ENCODE measurements at places on chromosomes 3 and 15.

DNA sequence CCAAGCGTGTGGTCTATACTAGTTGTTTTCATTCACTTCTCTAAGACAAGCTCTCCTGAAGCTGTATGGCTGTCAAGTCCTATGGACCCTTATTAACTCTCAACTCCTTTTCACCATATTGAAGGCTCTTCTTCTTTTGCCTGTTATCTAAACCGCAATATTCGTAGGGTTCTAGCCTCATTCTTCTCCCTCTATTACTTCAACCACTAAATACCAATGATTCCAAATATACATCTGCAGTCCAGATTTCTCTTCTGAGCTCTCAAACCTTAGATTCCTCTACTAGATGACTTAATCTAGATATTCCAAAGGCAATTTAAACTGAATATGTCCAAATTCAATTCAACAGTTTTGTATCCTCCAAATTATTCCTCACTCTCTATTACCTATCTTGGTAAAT is 24.6 kb downstream of the AQR start:
- no peak for DNase-seq

DNA sequence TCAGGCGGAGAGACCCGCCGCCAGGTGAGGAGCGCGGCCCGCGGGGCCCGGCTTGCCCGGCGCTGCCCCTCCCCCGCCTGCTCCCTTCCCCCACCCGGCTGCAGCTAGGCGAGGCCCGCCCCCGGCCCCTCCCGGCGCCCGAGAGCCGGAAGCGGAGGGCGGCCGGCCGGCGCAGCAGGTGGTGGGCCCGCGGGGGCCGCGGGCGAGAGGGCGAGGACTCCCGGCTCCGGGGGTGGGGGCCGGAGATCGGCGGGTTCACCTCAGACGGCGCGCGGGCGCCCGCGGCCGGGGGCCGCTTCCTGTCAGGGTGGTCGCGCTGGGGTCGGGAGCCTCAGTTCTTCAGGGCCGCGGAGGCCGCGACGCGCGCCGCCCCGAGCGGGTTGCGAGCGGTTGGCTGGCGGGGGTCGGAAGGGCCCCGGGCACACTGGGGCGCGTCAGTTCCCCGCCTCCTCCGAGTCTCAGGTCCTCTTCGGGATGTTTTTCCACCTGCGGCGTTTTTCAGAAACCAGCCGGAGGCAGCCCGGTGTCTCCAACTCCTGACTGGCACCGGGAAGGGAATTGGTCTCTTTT is 395 bp downstream of the ZFAND6 start:
- DNase-seq, result peak; percentile 60

DNA sequence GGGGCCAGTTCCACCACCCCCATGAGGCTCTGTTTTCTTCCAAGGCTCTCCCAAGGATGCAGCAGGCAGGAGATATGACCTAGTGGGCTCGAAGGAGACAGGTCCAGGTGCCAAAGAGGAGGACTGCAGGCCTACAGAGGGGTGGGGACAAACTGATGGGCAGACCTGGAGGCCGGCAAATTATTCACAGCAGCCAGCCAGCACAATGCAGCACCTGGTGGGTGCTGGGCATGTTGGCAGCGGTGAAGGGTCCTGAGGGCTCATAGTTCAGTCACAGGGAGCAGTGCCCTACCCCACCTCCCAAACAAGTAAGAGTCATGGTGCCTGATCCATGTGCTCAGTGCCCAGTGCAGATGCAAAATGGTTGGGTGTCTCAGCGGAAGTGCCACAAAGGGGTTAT is 171.7 kb downstream of the ABHD5 start:
- DNase-seq, result no peak

DNA sequence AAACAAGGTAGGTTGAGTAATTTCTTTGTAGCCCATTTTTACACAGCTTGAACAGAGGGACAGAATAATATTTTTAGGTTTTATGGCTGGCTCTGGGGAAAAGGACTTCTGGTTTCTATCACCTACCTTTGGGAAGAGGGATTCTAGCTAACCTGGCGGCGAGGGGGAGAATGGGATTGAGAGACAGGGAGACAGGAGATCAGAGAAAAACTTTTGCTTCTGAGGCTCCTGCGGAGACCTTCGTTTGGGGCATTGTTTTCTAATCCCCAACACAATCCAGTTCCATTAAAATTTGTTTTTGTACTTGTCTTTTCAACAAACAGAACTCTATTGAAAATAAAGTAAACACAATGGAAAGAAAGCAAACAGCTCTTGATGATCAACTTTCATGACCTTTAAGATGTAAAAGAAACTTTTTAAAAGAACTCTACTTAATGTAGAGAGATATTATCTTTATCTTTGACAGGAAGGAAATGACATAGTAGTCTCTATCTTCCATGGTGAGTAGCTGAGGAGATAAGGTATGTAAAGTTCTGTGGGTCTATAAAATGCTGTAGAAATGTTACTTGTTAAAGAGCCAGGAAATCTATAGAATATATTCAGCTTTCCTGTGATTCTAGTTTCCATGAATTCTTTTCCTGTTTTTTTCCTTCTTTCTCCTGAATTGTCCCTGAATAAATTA is 37.0 kb upstream of the P2RY1 start:
- DNase-seq, result no peak

DNA sequence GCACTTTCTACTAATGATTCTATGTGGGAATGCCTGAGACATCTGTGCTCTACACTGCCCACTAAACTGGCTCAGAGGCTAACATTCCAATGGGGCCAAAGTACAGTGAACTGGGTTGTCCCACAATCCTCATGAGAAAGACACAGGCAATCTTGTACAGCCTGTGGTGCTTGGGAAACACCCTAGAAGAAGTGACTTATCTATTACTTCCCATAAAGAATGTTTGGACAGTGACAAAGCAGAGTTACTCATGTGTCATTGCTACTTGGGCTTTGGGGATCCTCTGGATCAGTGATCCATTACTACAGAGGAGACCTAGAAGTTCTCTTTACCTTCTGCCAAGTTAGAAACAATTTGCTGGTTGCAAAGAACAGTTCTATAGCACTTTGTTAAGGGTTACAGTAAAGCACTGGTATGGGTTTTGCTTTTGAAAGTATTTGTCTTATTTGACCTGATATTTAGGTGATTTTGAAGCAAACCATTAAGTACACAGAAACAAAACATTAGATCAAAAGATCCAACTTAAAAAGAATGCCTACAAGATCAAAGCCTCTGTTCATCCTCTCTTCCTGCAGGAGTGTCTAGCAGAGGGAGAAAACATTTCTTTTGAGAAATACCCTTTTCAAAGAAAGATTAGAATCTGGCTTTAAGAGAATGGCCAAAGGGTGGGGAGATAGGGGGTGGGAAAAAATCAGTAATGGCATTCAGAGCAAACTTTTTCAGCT is 75.8 kb downstream of the CTNNB1 start:
- DNase-seq, result no peak

DNA sequence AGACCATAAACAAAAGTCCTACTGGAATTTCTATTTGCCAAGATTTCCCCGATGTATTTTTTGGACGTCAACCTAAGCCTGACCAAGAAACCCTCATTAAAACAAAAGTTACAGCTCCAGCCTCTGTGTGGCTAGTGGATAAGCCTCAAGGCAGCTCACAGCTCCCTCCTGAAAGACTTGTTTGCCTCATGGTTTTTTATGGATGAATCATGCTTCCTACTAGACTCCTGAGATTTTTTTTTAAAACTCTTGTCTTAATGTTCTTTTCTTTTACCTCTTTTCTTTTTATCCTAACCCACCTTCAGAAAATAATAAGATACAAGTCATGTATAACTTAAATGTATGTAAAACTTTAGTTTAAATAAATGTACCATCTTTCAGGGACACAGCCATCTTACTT is 52.4 kb downstream of the SUCNR1 start:
- DNase-seq, result no peak

GRCh38 chr3:122993124-122993978 is 34.2 kb downstream of the SEMA5B start:
- DNase-seq, result no peak

- no peak for DNase-seq
Measured at GRCh38 chr15:26438718-26439117, 334.1 kb downstream of the GABRB3 start.

DNA sequence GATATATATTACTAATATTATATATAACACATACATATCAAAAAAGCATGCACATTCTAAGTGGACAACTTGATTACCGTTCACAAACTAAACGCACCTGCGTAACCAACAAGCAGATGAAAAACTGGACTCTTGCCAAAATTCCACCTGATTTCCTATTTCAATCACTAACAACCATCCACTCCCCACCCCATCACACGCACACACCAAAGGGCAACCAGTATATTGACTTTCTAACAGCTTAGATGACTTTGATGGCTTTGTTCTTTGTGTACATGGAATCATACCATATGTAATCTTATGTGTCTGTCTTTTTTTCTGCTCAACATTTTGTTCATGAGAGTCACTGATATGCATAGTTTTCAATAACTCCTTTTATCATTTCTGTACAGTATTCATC is 496.8 kb upstream of the ARRDC4 start:
- no peak for DNase-seq

DNA sequence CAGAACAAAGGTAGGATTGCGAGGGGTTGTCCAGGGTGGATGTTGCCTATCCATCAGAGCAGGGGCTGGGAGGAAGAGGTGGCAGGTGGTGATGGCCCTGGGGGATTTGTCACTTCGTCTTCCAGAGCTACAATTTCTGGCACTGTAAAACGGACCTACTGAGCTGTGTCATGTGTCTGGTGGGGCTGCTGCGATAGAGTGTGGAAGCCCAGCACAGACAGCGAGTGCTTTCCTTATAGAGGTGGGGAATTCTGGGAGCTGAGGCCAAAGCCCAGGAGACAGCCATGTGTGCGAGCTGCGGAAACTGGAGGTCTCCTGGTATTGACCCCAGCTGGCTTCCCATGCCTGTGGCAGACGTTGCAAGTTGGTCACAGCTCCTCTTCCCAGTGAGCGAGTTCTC is 61.2 kb upstream of the SEC22A start:
- no peak for DNase-seq

DNA sequence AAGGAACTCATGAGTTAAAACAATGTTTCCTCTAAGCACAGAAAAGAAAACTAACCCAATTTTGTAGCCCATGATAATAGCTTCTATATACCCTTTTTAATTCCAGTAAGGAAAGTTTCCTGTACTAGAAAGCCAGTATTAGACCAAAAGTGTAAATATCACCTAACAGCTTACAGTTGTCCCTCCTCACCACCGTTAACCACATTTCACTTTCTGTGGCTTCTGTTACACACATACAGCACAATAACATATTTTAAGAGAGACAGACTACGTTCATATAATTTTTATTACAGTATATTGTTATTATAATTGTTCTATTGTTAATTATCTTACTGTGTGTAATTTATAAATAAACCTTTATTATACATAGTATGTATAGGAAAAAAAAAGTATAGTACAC is 74.1 kb downstream of the ZNF280D start:
- no peak for DNase-seq

DNA sequence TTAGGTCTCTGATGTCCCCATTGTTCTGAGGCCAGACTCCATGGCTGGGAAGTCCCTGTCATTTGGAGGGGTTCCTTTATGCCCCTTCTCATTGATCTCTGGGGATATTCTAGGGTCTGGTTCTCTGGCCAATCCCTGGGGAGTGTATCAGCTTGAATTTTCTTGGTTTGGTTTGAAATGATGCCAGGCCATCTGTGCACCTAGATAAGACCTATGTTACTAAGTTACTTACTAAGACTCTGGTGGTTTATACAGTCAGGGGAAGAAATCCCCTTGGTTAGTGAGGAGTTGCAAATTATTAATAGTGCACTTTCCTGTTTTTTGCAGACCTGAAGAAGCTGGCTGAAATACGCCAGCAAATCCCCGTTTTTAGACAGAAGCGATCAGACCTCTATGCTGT is 20.3 kb downstream of the NIT2 start:
- DNase-seq, result no peak

GRCh38 chr15:64883100-64883581 is 28.6 kb upstream of the ANKDD1A start:
- DNase-seq, result no peak
